ENCODE measurements at places on chromosomes 7 and 10.

DNA sequence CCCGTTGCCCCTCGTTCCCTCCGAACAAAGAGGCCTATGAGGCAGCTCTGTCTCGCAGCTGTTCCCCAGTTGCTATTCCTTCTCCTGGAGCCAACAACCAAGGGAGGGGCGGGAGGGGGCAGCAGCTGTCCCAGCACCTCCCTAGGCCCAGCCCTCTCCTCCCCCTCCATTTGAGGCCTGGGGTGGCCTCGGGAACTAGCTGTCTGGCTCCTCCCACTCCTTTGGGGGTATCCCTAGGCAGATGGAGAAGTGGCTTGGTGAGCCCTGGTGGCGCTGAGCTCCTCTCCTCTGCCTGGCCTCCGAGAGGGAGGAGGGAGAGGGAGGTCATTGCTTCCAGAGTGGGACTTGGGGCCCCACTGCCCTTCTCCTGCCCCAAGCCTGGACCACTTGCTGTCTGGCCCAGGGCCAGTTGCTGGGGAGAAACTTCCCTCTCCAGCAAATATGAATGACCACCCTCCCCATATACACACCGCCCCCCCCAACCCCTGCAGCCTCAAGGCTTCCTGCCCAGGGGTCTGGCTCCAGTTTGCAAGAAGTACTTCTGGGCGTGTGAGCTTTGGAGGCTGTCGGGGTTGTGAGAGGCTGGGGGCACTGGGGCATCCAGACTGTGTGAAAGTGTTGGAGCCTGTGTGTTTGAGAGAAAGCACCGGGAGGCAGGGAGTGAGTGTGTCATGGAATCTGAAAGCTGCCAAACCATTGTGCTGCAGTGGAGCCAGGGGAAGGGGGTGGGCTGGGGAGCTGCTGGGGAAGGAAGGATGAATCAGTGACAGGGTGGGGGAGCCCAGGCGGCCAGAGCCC is 3.1 kb downstream of the FLNC start:
- DNase-seq: no peak

- DNase-seq: no peak
Measured at GRCh38 chr7:74470504-74470903, 16.8 kb downstream of the GTF2IRD1 start.

GRCh38 chr10:27197980-27198620 is 42.5 kb downstream of the ACBD5 start:
- DNase-seq: no peak

GRCh38 chr10:123769647-123770046 is 103.5 kb downstream of the GPR26 start:
- DNase-seq: no peak

DNA sequence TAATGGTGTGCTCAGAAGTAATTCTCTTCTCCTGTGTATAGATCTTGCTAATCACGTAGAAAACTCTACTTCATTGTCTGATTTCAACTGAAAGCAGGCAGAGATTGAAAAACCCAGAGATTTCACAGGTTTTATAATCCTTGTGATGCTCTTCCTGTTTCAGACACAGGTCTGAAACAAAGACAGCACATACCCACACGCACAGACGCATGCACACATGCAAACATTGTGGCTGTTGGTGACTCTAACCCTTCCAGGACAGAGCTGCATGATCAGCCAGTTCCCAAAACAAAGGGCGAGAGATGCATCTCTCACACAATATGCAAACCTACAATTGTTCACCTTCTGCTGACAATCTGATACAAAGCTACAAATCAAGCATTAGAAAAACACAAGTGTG is 11.1 kb upstream of the TFEC start:
- no peak for DNase-seq

DNA sequence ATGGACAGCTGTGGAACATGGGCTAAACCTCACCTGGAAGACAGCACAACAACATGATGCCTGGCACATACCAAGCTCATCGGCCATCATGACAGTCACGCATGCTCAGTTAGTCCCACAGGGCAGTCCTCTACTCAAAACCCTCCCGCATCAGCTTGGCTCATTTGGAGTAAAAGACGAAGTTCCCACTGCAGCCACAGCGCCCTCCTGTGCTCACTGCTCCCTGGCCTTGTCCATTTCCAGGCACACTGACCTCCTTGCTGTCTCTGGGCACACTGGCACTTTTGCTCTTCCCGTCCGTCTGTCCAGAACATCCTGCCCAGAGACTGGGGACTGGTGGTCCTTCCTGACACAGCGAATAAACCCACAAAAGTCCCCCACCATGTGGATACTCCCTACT is 66.2 kb downstream of the LARP4B start:
- DNase-seq: no peak

GRCh38 chr10:116444527-116445142 is 17.0 kb downstream of the PNLIPRP3 start:
- no peak for DNase-seq

DNA sequence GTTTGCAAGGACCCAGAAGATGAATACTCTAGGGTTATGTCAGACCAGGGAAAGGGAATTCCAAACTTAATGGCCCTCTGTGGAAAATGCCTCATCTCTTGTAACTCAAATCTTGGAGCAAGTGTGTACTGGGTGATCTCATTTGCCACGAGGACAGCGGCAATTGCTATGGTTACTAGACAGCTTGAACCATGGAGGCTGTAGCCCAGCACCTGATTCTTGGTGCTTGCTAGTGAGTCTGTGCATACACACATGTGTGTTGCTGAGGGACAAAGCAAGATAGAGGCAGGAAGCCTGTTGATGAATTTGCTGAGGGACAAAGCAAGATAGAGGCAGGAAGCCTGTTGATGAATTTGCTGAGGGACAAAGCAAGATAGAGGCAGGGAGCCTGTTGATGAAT is 58.6 kb upstream of the FEZF1 start:
- no peak for DNase-seq

- DNase-seq: no peak
Measured at GRCh38 chr7:46664453-46664852, 743.4 kb upstream of the IGFBP3 start.

- DNase-seq: no peak
Measured at GRCh38 chr10:87664276-87664701, 4.6 kb downstream of the PAPSS2 start.

GRCh38 chr7:132347123-132347522 is 229.1 kb downstream of the PLXNA4 start:
- DNase-seq: no peak

GRCh38 chr7:102323914-102324195 is 32.4 kb downstream of the SPDYE6 start:
- DNase-seq: no peak

- DNase-seq: no peak
Measured at GRCh38 chr10:124680675-124681074, 63.5 kb downstream of the FAM53B start.

DNA sequence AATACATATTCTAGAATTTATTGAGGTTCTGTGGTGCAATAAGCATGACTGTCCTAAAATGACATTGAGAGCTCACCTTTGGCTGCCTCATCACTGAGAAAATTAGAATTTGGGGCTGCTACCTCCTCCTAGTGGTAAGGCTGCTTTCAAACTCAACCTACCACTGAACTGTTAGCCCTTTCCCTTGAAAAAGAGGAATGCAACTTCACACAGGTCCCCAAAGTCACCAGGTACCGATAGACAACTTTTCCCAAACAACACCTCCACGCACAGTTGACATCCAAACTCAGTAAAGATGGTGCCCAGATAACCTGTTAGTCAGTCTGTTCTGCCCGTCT is 75.9 kb upstream of the SCIN start:
- no peak for DNase-seq

- no peak for DNase-seq
Measured at GRCh38 chr7:107469929-107470328, at the start of gene GPR22. GPR22 (plus strand) TSS chr7:107470057; CDS start chr7:107474061, 4,004 bp downstream.

DNA sequence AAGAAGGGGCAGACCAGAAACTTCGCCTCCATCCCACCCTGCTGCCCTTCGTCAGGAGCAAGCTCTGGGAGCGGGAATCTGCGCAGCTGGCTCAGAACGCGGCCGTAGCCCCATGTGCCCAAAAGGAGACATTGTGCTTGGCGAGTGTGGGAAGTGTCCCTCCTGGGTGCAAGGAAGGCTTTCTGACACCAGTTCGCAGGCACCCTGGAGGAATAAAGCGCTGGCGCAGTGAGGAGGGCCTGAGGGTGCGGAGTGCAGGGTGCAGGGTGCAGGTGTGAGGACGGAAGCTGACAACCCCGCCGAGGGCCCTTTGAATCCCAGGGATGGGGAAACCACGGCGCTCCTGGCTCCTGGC is 811 bp downstream of the SLIT1 start:
- no peak for DNase-seq

DNA sequence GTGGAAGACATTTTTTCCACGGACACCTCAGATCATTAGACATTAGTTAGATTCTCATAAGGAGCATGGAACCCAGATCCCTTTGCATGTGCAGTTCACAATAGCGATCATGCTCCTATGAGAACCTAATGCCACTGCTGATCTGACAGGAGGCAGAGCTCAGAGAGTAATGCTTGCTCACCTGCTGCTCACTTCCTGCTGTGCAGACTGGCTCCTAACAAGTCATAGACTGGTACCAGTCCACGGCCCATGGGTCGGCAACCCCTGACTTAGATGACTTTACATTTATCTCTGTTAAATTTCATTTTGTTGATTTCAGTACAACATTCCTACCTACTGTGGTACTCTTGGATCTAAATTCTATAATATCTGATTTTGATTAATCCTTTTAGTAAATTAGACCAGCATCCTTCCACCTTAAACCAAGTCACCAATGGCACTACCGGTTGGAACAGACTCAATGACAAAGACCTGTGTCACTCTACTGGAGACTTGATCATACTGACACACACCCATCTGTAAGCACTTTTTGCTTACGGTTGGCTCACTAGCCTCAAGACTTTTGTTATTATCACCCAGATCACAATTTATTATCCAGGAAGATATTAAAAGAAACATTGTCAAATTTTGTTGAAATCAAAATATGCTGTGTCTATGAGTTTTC is 8.0 kb upstream of the CCDC71L start:
- no peak for DNase-seq
